ENCODE measurements at places on chromosomes 4 and X.

- no peak for DNase-seq
Observed at GRCh38 chr4:96247096-96247495, 407.2 kb downstream of the PDHA2 start.

DNA sequence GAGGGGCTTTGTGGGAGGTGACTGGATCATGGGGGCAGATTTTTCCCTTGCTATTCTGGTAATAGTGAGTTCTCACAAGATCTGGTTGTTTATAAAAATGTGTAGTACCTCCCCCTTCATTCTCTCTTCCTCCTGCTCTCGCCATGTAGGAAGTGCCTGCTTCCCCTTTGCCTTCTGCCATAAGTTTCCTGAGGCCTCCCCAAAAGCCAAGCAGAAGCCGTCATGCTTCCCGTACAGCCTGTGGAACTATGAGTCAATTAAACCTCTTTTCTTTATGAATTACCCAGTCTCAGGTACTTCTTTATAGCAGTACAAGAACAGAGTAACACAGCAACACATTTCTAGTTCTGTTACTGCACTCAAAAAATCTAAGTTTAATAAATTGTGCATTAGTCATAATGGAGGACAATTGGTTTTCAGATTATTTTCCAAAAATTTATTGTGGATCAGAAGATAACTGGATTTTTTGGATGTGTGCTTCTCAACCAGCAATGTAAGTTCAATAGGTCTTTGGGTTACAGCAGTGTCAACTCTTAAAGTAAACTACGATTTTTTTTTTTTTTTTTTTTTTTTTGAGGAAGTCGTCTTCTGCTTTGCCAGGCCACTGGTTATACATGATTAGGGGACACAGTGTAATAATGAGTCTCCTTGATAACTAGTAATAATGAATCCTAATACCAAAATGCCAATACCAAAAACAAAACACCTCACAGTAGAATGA, 69.9 kb downstream of the CHIC2 start:
- no peak for DNase-seq

GRCh38 chr4:59966758-59967157, 1233.4 kb upstream of the ADGRL3 start:
- DNase-seq: no peak

DNA sequence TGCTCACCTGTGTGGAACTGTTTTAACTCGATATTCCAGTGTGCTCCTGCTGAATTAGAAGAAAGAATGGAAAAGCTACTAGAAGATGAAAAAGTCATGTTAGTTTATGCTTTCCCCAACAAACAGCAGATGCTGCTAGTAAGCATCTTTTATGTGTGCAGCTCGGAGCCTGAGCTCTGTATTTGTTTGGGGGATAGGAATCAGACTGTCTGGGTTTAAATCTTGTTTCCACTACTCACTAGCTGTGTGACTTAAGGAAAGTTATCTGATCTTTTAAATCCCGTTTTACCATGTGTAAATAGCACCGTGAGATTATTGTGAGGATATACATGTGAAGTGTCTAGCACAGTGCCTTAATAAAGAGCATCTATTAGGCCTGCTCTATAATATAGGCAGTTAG, 24.0 kb upstream of the SPARCL1 start:
- no peak for DNase-seq

DNA sequence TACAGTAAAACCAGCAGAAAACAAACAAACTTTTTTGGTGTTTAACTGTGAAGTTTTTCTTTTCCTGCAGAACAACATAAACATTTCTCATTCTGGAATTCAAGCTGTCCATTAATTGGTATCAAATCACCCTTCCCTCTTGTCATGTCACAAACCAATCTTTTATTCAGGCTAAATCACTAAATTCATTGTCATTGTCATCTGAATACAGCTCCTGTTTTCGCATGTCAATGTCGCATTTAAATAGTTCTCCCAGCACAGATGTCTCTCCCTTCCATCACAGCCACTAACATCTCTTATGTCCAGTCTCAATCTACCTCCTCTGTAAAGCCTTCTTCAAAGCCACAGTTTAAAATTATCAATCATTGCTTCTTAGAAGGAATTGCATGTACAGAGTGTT, 192.1 kb upstream of the PCDH10 start:
- DNase-seq: no peak

- no peak for DNase-seq
Observed at GRCh38 chrX:38347136-38347535, 5.3 kb upstream of the OTC start.

DNA sequence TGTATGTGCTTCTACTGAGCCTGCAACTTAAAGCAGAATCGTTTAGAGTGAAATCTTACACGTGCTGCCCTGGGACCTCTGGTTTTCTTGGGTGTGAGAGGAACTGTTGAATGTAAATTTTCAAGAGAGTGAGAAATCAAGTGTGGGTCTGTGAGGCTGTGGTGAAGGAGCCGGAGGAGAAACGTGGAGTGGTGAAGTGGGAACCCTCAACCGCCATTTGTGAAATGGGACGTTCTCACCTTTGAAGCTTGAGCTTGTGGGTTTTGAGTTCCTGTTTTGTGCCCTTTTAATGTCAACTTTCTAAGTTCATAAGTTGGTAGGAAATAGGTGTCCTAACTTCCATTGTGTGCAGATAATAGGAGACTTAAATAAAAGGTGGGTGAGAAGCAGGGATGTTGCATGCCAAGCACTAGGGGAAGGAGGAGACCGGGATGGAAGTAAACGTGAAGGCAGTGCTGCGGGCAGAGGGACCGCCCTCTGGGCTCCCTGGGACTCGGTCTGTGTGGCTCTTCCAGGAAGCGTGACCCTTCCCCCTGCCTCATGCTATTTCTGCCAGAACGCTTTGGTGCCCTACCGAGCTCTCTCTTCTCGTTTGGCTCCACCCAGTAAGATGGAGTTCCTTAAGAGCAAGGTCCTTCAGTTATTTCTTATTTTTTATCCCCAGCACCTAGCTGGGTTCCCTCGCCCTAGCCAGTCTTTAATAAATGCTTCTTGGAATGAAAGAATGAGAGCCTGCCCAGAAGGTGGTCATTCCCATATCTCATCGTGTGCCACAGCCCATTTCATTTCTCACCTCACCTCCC, 56.0 kb downstream of the TMEM131L start:
- DNase-seq: no peak

GRCh38 chrX:13265549-13266132, 54.2 kb downstream of the ATXN3L start:
- DNase-seq: no peak

DNA sequence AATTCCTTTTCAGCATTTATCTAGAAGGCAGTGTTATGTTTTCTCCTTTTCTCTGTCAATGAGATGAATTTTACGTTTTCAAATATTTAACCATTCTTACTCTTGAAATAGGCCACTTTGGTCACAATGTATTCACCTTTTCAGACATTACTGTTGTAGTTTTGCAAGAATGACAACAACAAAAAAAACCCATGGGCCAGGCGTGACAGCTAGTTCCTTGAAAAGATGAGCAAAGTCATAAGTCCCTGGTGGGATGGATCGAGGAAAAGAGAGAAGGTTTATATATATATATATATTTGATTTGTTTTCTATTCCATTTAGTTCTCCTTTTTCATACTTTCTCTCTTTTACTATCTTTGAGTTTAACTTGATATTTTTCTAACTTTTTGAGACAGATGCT, 38.1 kb upstream of the ACSL1 start:
- DNase-seq: no peak

DNA sequence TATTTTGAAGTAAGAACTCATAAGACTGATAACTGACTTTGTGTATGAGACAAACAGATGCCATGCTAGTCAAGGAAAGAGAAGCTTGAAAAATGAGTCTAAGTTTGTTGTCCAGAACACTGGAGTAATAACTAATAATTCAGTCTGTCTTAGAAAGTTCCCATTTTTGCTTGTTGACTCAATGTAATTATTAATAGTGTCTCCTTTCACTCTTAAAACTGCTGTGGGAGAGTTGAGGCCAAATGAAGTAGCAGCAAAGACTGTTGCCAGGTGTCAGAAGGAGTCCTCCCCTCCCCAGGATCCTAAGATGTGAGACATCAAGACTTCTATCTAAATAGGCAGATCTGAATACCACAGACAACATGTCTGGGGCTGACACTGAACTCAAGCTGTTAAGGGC, 20.8 kb upstream of the FAM13A start:
- DNase-seq: no peak

- peak; percentile 35 for DNase-seq
Observed at GRCh38 chrX:109475174-109475891, 6.6 kb downstream of the GUCY2F start.

DNA sequence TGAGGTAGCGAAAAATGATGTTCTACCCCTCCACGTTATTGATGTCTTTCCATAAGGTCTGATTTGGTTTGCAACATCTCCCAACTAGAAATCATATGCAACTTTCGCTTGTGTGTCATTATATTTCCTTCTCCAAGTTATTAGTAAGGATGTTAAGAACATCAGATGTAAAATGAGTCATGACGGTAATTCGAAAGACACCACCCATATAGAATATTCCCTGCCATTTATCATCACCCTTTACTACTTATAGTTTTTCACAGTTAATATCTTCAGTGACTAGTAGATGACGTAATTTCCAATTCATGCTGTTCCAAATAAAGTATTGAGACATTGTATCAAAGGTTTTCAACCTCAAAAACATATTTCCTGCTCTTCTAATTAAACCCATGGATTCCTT, 146.7 kb upstream of the MAP3K15 start:
- DNase-seq: no peak

GRCh38 chr4:94011190-94011589, 182.6 kb downstream of the ATOH1 start:
- no peak for DNase-seq

DNA sequence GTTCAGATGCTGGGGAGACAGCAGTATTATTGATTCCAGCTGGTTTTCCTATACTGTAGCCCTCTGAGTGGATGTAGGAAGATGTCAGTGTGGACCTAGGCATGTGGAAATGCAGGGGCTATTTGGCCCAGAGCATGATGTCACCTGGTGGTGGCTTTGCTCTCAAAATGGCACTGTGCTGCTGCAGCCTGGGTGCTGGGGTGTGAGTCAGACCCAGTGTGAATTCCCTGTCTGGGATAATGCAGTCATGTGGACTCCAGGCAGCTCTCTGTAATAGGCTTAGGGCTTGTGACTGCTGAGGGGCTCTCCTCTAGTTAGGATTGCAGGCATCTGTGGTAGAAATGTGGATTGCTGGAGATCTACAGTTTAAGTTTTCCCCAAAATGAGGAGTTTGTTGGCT, 70.7 kb downstream of the DCAF8L2 start:
- DNase-seq: no peak

- DNase-seq: no peak
Observed at GRCh38 chr4:62622089-62622488, 1422.0 kb downstream of the ADGRL3 start.

GRCh38 chr4:146976145-146976544, 30.5 kb upstream of the TTC29 start:
- DNase-seq: no peak

DNA sequence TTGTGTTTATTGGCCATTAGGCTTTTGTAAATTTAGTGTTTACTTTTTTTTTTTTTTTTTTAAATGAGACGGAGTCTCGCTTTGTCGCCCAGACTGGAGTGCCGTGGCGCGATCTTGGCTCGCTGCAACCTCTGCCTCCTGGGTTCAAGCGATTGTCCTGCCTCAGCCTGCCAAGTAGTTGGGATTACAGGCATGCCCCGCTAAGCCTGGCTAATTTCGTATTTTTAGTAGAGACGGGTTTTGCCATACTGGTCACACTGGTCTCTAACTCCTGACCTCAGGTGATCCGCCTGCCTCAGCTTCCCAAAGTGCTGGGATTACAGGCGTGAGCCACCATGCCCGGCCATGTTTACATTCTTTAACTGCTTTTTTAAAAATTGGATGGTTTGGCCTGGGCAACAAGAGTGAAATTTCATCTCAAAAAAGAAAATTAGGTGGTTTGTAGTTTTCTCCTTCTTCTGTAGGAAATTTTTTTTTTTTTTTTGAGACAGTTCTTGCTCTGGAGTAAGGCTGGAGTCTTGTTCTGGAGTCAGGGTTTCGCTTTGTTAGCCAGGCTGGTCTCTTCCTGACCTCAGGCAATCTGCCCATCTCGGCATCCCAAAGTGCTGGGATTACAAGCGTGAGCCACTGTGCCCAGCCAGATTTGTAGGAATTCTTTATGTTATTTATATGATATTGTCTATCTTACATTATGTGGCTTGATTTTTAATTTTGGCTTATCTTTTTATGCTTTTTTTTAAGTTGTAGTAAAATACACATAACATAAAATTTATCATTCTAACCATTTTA, 15.1 kb downstream of the UBE2K start:
- no peak for DNase-seq

- DNase-seq: no peak
Observed at GRCh38 chr4:66837279-66837922, 707.9 kb downstream of the CENPC start.

GRCh38 chrX:131987252-131987651, 35.9 kb upstream of the STK26 start:
- no peak for DNase-seq

DNA sequence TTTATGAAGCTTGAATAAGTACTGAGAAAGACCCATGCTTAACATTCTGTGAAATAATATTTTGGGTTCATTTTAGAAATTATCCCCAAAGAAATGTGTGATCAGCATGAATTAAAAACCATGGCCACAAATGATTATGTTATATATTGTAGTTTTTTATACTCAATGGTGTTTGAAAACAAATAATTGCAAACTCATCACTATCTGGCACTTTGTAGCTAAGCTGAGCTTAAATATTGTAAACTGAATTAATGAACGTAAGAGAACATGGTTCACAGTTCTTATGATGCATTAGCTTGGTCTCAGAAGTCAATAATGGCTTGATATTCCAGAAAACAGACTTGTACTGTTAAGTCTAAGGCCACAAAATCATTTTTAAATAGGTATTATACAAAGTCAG, 24.6 kb upstream of the ASB5 start:
- DNase-seq: no peak

GRCh38 chrX:13293700-13294099, 26.2 kb downstream of the ATXN3L start:
- DNase-seq: no peak

GRCh38 chr4:139453371-139454110, 380 bp upstream of the RAB33B start:
- DNase-seq: peak; percentile 96

DNA sequence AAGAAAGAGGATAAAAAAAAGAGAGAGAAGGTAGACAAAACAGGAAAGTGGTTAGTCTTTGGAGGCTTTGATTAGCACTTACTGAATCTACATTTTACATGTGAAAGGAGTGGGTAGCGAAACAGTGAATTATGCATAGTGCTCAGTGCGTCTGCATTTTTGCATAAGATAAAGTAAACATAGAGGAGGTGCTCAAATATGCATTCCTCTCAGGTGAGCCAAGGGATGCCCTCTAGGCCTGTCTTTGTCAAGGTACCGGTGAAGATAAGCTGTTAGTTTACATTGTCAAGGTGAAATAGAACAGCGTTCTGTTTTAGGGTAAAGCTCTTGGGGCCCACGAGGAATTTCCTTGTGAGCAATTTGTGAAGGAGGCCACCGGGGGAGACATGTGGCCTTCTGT, 260.6 kb downstream of the TRIML1 start:
- no peak for DNase-seq

DNA sequence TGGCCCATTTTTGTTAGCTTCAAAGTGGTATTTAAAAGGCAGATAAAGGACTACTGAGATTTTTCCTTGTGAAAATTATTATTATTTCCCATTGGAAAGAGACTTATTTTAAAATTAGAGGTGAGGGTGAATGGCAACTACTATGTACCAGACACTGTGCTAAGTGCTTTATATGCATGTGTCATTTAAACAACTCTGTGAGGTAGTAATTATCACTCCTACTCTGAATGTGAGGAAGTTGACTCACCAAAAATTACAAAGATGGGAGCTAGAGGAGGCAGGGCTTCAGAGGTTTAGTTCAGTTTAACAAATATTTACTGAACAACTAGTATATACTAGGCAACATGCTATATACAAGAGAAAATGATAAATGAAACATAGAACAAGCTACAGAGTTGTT, 78.2 kb downstream of the MSL3 start:
- no peak for DNase-seq

Data from glutamatergic neuron (in vitro differentiated cells).